Naive thymus-derived CD8-positive, alpha-beta T cell (primary cell): ENCODE measurements at places on chromosomes 12 and 14.
A peak's percentile ranks its signal among the peaks of the same experiment; 100 is the strongest.

DNA sequence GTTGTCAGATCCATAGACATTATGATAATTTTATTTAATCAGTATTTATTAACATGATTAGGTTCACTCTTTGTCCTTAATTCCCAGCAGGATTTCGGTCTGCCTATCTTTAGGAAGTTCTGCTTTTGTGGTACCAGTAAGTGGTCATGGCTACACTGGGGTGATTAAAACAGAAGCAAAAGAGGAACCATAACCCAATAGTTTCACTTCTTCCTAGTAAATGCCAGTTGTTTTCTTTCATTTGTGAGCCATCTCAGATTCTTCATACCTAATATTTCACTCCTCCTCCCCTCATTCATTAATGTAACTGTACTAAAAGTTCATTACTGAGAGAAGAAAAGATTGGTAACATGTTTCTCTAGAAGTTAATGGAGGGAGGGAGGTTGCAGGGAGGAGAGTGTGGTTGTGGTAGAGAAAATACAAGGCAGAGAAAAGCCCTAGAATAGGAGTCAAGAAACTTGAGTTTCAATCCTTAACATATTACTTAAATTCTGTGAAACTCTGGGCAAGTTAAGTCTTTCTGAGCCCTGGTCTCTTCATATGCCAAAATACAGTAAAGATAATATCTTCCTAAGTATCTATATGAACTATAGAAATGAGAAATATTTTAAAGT lies 101.2 kb downstream of the PEBP1 start:
- DNase-seq: no peak

GRCh38 chr12:5503774-5504173 lies 71.9 kb downstream of the NTF3 start:
- no peak for DNase-seq

- DNase-seq: peak; percentile 4
Observed at GRCh38 chr12:61993734-61994345, 266.4 kb upstream of the USP15 start.

DNA sequence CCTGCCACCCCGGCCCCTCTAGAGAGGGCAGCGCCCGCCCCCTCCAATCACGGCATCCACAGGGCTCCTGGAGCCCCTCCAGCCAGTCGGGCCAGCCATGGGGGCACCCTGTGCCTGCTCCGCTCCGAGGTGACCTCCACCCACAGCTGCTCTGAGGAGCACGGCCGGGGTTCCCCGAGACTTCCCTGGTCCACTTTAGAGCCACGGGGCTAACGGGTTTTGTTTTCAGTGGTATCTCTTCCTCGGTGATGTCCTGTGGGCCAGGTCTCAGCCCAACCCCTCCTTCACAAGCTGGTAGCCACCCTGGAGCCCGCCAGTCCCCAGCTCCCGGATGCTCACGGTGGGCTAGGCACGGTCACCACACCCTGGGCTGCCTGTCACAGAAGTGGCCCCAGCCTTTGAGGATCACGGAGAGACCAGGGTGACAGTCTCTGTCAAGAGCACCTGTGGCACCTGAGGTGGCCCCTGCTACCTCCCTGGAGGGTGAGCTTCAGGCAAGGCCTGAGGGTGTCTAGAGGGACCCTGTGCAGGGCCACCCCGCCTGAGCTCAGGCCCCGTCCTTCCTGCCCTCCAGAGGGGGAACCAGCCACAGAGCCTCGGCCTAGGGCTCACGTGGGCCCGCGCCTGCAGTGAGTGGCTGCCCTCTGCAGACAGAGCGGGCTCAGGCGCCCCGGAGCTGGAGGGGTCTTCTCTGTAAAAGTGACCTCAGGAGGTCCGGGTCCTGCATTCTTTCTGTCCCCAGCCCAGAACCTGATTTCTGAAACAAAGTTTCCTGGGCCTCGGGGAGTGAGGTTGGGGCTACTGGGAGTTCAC lies 146.0 kb upstream of the C14orf180 start:
- DNase-seq: no peak

DNA sequence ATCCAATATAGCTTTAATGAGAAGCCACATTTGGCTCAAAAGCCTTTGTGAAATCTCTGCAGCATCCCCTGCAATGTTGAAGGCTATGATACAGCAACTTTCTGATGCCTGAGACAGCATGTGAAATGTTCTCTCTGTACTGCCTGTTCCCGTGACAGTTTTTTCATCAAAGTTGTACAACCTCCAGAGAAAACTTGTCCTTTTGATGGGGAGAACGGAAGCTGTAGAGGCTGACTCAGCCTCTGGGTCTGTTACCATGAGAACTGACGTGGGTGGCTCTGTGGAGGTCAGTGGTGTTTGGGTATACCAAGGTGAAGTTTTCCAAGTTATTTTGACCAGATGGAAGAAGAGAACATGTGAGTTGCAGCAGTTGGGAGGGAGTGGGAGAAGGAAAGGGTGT lies 17.0 kb downstream of the SLC4A8 start:
- no peak for DNase-seq

- DNase-seq: no peak
Observed at GRCh38 chr14:52269982-52270381, 2.5 kb downstream of the PTGDR start.

- DNase-seq: no peak
Observed at GRCh38 chr12:72141381-72141780, 130.8 kb upstream of the TRHDE start.

DNA sequence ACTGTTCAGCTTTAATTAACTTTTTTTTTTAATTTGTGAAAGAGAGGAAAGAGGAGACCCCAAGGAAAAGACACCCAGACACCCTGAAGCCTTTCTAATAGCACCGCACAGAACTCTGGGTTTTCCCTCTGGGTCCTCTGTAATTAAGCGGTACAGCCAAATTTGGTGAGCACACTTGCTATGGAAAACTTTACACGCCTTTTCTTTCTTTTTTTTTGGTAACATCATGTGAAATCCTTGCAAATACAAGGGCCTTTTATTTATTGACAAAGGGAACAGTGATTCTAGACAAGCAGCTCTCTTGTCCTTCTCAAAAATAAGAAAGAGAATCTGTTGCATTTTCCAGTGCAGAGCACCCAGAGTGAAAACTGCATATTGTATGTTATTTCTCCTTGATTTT lies 44.4 kb upstream of the CPM start:
- DNase-seq: no peak

DNA sequence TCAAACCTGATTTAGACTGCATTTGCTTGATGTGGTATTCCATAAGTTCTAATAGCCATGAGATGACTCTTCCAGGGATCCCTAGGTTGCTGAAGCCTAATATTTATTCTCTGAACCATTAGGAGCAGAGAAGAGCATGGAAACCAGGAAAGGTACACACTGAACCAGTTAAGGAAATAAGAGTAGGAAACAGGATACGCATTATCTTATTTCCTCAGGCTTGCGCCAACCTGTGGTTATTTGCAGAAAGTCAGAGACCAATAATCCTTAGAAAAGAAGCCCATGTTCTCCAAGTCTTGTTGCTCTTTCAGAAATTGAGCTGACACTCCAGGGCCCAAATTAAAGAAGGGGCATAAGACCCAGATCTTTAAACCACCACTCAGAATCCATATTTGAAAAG lies 41.8 kb upstream of the SMUG1 start:
- no peak for DNase-seq

- DNase-seq: no peak
Observed at GRCh38 chr12:958588-959123, 9.2 kb upstream of the RAD52 start.

DNA sequence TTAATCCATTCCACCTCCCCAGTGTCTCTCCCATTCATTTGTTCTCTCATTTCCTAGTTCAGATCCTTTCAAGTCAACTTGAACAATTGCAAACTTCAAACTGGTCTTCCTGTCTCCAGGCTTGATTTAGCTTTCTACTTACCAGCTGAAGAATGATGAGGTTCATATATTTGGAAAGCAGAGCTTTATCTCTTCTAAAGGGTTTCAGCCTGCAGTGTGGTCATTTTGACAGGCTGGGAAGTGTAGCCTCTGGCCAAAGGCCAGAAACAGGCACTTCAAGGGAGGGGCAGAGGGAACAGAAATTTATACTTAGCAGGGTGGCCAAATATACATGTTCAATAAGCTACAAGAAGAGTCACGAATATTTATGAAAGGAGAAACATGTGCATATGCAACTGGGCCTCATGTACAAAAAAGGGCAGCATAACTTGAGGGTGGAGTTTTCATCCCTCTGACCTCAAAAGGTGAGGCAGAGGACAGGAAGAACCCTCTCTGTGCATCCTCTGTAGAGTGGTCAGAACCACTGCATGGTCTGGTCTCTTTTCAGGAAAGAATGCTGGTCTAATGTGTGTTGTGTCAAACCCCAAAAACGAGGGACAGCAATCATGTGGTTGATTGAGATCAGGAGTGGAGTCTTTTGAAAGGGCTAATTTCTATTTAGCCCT lies 34.0 kb upstream of the HECTD1 start:
- no peak for DNase-seq

DNA sequence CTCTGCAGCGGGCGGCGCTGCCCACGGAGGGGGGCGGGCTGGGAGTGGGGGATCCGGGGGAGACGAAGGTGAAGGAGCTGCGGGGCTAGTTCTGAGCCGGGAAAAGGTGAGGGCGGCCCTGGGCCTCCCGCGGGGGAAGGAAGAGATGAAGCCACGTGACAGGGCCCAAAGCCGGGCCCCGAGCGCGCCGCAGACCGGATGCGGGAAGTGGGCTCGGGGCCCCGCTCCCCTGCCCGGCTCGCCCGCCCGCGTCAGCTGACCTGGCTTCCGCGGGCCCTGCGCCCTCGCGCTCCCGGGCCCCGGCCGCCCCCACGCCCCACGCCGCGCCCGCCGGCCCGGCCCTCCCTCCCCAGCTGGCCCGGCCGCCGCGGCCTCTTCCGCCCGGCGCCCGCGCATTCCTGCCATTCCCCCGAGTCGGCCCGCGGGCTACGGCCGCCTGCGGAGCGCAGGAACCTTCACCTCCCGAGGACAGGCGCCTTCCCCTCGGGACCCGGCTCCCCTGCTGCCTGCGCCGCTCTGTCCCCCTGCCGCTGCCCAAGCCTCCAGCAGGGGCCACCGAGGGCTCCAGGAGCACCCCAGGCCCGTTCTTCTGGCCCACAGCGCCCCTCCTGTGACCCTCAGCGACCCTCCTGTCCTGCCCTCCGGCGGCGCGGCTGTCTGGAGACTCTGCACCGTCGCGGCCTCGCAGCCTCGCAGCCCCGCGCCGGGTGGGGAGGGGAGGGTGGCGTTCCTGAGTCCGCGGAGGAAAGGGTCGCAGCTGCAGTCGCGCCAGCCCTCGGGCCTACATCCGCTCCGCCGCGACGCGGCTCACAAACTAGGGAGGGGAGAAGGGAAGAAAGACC lies 20.4 kb downstream of the NINJ2 start:
- DNase-seq: peak; percentile 84

- DNase-seq: no peak
Observed at GRCh38 chr12:100826323-100826722, 31.7 kb downstream of the ANO4 start.

- no peak for DNase-seq
Observed at GRCh38 chr12:59374783-59375182, 221.0 kb upstream of the SLC16A7 start.

DNA sequence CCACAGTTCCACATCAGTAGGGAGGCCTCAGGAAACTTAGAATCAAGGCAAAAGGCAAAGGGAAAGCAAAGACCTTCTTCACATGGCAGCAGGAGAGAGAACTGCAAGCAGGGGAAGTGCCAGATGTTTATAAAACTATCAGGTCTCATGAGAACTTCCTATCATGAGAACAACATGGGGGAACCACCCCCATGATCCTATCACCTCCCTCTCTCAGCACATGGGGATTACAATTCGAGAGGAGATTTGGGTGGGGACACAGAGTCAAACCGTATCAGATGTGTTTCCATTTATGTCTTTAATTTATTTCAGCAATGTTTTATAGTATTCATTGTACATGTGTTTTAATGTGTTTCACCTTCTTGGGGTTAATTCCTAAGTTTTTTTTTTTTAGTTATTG lies 25.8 kb downstream of the METAP2 start:
- DNase-seq: no peak

DNA sequence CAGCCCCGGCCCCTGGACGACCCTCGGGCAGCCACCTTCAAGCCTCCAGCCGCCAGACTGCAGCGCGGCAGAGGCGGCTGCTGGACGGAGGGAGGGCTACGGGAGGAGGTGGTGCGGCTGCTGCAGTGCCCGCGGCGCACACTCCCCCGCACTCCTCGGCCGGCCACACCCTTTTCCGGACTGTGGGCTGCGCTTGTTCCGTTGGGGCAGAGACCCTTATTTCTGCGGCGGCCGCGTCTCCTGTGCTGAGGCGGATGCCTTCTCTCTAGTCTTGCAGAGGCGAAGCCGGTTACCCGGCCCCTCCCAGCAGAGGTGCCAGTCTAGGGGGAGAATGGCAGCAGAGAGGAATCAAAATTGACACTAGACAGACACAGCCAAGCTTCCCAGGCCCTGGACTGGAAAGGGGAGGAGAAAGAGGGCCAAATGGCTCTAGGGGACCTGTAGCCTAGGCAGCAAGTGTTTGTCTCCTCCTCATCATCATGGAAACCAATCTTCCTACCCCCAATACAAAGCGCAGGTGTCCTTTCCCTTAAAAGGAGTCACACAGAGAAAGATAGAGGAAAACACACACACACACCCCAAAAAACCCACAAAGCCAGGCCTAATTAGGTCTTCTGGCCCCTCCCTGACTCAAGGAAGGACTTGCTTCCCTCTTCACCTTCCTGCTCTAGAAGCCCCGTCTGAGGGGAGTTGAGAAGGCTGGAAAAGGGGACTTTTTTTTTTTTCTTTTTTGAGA lies 1.3 kb downstream of the ESYT1 start:
- DNase-seq: peak; percentile 75

DNA sequence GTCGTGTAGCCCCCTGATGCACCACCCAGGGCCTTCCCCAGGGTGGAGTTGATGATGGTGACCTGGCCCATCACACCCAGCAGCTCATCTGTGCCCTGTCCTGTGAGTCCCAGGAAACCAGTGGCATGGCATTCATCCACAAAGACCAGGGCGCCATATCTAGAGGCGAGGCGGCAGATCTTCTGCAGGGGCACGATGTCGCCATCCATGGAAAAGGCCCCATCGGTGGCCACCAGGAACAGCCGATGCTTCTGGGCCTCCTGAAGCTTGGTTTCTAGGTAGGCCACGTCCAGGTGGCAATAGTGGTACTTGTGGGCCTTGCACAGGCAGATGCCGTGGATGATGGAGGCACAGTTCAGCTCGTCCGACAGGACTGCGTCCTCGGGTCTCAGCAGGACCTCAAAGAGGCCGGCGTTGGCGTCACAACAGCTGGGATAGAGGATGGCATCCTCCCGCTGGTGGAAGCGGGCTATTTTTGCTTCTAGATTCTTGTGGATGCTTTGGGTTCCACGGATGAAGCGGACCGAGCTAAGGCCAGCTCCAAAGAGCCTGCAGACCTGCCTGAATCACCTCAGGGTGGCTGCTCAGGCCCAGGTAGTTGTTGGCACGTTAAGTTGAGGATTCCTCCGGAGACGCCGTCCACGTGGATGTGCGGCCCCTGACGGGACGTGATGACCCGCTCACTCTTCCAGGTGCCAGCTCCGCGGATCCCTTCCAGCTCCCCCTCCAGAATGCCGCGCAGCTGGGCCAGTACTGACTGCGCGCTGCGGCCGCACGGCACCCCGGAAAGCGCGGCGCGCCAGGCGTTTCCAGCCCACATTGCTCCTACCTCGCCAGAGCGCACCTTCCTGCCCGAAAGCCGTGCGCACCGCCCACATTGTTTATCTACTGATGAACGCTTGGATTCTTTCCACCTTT lies 47.0 kb downstream of the WDR89 start:
- no peak for DNase-seq

- no peak for DNase-seq
Observed at GRCh38 chr14:92236243-92236900, 86.6 kb upstream of the SLC24A4 start.
